ENCODE measurements at places on chromosomes 6 and 20.

DNA sequence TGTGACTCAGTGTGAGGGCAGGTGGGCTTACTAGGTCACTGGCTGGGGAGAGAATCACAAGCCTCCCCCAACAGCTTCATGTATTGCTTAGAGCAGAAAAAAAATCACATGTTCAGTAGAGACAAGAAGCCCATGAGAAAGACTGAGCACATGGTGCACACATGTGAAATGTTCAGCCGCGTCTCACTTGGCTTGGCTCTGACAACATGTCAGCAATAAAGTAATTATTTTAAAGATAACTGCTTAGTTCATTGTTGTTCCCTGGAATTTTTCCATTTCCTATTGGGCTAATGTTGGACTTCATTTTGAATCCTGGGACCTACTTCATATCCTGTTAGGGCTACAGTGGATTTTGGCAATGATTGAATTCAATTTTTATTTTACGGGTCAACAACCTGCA, 222.6 kb downstream of the C6orf118 start:
- DNase-seq, result no peak

DNA sequence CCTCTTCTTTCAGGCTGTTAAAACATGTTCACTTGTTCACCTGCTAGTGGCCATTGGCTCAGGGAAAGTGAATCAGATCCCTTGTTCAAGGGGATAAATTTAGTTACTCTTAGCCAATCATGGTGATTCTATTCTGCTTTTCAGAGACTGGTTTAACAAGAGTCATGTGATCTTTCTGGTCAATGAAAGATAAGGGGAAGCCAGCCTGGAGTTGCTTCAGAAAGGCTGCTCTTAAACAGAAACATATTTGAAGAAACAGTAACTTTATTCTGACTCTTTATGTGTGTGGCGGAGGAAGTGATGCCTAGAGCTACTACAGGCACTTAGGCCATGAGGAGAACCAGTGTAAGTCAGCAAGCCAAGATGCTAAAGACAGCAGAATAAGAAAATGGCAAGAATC, 28.1 kb upstream of the AHI1 start:
- DNase-seq, result no peak

DNA sequence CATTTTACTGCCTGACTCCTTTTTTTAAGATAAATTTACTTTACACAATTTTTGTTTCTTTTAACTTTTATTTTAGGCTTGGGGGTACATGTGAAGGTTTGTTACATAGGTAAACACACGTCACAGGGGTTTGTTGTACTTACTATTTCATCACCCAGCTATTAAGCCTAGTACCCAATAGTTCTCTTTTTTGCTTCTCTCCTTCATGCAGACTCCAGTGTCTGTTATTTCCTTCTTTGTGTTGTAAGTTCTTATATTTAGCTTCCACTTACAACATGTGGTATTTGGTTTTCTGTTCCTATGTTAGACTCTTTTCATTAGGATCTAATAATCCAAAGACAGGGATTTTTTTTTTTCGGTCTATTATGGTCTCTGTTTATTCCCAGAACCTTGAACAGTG, 83.5 kb upstream of the CCN6 start:
- DNase-seq, result no peak

DNA sequence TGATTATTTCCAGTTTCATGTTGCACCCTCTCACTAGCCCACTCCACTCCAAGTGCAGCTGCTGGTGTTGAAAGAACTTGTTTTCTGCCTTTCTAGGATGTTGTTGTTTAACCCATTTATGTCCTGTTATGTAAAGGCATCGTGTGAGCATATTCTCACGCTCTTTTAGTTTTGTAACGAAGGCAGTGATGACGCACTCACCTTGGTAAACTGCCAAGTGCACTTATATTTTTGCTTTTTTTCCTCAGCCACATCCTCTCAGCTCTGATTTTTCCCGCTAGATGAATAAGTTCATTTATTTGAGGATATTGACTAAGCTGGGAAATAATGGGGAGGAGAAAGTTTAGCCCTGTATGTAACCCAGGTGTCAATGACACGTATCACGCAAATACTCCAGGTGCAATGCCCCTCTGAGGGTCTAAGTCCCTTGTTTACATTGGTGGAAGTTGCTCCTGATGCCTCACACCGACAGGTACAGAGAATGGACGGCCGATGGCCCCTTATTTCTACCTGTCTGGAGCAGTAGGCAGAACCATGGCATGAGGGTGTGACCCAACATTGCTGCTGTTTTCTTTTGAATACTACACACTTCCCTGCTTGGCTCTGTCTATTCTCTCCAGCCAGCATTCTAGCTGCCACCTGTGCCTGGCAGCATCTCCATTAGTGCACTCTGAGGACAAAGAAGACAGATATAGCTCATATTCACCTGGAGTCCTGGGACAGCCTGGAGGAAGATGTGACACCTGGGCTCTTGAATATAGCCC, 132.7 kb upstream of the SLC24A3 start:
- DNase-seq, result no peak

DNA sequence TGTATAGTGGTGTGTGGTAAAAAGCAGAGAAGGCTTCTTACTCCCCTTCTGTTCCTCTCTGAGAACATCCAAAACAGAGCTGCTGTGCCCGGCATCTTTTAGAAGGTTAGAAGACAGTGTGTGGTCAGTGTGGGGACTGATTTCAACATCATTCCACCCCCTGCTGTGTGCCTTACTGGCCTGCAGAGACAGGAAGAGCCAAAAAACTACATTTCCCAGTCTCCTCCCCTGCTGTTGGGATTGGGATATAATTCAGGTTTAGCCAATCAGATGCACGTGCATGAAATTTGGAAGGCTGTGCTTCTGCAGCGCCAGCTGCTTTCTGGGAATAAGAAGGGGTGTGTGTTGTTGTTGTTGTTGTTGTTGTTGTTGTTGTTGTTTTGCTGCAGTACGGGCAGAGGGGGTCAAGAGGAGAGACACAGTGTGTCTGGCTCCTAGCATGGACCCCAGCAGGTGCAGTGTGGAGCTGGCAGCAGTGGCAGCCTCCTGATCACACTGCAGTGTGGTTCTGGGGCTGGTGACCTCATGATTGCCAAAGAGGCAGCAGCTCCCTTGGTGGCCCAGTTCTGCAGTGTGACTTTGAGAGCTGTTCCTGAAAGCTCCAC, 74.7 kb downstream of the MRPL14 start:
- DNase-seq, result no peak

- DNase-seq, result no peak
Measured at GRCh38 chr6:121305957-121306607, 28.2 kb downstream of the TBC1D32 start.

- DNase-seq, result no peak
Measured at GRCh38 chr6:4864519-4864918, 88.3 kb downstream of the CDYL start.

DNA sequence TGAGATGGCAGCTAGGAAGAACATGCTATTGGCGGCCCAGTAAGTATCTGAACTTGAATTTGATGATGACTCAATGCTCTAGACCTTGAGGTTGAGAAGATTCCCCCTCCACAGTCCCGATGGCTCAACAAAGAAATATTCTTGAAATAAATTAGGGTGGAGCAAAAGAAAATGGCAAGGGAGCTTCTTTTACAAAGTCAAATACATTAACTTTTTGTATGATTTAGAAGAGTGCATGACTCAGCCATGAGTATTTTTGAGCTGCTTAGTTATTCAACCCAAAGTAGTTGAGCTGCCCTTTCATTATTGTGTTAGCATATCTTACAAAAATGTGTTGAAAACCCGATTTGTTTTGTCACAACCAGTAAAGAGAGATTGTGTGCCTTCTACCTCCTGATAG, 7.6 kb downstream of the TFAP2C start:
- DNase-seq, result no peak

DNA sequence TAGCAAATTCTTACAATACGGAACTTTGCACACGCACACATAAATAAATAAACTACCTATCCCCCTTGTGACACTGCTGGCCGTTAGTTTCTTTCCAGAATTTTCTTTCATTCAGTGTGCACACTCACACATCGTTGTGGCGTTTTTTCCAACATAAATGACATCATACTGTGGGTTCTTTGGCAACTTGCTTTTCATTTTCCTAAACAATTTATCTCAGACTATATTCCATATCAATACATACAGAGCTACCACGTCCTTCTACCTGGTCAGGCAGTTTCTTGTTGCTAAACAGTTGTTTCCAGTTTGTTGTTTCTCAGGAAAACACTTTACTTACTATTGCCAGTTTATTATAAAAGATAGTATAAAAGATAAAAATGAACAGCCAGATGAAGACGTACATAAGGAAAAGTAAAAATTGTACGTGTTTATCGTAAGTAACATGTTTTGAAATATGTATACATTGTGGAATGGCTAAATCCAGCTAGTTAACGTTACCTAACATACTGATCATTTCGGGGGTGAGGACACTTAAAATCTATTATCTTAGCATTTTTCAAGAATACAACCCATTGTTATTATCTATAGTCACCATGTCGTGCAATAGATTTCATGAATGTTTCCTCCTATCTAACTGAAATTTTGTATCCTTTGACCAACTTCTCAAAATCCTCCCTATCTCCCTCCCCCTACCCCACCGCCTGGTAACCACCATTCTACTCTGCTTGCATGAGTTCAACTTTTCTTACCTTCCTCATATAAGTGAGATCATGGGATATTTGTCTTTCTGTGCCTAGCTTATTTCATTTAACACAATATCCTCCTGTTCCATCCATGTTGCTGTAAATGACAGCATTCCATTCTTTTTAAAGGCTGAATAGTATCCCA, 1.2 kb upstream of the TP53RK start:
- no peak for DNase-seq

DNA sequence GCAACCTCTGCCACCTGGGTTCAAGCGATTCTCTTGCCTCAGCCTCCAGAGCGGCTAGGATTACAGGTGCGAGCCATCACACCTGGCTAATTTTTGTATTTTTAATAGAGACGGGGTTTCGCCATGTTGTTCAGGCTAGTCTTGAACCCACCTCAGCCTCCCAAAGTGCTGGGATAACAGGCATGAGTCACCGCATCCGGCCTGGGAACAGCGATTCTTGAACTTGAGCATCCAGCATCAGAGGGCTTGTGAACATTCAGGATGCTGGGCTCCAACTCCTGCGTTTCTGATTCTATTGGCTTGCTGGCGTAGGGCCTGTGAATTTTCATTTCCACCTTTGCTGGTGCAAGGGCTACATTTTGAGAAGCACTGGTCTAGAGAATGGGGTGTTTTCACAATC, 24.5 kb upstream of the PIM1 start:
- no peak for DNase-seq

DNA sequence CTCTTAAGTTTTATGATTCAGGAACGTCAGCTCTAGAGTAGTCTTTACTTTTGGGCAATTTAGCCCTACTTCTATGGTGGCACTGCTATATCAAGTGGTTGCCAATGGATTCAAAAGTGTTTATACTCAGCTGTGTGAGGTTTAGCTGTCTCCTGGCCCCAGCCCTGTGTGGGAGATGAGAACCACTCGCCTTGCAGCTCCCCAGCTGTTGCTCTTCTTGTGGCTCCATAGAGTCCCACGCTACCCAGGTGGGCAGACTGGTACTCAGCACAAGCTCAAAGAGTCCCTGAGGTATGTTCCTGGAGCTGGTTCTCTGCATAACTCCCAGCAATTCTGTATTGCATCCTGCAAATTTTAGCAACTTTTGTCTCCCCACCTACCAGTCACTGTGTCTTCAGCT, 59.6 kb downstream of the C6orf118 start:
- no peak for DNase-seq

DNA sequence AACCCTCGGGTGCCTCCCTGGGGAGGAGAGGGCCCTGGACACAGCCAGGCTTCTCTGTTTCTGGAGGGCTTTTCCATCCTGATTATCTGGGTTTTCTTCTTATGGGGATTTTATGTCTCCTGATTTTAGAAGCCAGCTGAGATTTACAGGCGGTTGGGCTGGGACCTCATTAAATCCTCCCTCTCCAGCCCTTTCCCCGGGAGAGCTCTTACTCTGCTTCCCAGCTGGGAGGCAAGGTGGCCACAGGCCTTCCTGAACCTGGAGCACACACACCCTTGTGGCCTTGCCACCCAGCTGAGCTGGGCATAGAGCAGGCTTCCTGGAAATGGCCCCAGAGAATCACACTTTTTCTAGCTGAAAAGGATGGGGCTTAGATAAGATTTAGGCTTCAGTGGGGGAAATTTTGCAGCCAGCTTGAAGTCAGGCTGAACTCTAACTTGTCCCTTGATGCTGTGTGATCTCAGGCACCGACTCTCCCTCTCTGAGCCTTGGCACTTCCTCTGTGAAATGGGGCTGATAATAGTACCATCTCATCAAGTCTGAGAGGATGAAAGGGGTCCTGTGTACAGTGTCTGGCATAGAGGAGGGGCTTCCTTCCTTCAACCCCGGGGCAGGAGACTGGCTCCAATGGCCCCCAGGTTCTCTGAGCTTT, 16.6 kb downstream of the VSTM2L start:
- no peak for DNase-seq

DNA sequence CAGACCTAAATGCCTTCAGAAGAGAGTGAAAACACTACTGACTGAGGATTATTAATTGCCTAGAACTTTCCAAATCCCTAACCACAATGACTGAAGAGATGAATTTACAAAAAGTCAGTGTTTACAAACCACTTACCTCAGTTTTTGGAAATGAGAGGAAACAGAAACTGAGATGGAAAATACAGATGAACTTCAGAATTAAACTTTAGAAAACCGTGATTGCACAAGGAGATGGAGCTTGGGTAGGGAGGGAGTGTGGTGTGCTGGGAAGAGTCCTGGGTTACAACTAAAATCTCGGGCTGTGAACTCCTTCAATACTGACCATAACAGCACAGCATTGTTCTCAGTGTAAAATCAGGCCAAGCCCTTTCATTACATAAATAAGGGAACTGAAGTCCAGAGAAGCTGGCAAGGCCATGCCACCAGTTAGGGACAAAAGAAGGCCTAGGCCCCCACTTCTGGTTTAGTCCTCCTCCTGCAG, 4.0 kb downstream of the ELMO2 start:
- DNase-seq, result no peak

- DNase-seq, result no peak
Measured at GRCh38 chr6:14216946-14217684, 99.5 kb downstream of the CD83 start.

DNA sequence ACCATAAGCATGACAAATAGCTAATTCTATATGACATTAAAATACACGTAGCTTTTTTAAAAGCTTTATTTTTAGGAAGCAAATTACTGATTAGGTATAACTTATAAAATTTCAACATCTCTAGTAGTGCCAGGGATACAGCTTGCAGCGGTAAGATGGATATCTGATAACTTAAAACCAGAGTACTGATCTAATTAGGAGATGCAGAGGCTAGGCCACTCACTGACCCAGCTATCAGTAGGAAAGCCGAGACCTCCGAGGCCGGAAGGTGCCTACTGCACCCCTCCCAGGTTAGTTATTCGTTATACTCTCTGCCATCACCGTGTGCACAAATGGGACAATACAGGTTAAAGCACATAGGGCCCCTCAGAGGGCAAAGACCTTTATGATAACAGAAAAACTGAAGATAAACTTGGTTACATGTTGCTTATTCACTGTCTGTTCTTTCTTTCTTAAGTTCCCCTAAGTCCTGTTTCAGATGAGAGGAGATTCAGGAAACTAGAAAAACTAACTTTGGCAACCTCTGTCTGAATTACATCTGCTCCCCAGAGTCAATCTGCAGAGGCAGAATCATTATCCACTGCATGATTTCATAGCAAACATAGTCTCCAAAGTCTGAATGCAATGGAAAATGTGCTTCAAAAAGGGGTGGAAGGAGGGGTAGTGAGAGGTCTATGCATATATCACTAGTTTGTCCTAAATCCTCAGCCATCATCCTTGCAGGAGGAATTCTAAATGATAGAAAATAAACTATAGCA, 60.8 kb downstream of the RIPOR2 start:
- no peak for DNase-seq

- DNase-seq, result no peak
Measured at GRCh38 chr20:31764641-31765305, 25.7 kb downstream of the TPX2 start.

- DNase-seq, result no peak
Measured at GRCh38 chr6:79993012-79993910, 11.2 kb upstream of the TTK start.

GRCh38 chr6:139448051-139448649, 73.7 kb upstream of the CITED2 start:
- DNase-seq, result no peak

All from stimulated activated CD4-positive, alpha-beta T cell treated with anti-CD3 and anti-CD28 coated beads, TNF-alpha, amount 100 ng/mL, for 4 hours (primary cell).